ENCODE measurements at places on chromosomes 16 and 17.

DNA sequence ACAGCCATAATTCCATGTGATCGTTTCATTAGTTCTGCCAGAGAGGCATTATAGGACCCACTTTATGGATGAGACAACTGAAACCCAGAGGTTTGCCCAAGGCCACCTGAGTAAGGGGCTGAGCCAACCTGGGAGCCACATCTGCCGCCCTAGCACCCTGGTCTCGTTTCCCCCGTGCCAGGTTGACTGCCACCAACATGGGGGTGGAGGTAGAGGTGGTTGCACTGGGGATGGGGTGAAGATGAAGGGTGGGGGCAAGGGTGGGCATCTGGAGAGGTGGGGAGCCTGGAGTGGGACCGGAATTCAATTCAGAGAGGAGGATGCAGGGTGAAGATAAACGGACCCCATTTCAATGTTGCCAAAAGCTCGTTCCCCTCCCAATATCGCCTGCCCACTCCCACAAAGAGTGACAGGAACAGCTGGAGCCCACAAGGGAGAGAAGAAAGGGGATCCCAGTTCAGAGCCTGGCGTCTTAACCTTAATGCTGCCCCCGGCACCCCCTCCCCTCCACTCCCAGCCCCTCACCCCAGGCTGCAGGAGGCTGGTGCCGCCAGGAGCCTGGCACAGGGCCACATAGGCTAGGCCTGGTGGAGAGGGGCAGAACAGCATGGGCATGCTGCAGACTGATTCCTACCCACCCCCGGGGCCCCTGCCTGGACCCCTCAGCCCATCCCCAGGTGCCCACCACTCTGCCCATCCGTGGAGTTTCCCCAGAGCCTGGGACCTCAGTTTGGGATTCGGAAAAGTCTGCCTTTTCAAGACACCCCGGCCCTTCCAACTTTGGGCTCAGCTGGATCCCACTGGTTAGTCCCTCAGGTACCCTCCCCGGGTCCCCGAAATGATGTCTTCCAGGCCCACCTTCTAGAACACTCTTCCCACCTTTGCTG, 29.6 kb downstream of the NGFR start:
- DNase-seq, result no peak

DNA sequence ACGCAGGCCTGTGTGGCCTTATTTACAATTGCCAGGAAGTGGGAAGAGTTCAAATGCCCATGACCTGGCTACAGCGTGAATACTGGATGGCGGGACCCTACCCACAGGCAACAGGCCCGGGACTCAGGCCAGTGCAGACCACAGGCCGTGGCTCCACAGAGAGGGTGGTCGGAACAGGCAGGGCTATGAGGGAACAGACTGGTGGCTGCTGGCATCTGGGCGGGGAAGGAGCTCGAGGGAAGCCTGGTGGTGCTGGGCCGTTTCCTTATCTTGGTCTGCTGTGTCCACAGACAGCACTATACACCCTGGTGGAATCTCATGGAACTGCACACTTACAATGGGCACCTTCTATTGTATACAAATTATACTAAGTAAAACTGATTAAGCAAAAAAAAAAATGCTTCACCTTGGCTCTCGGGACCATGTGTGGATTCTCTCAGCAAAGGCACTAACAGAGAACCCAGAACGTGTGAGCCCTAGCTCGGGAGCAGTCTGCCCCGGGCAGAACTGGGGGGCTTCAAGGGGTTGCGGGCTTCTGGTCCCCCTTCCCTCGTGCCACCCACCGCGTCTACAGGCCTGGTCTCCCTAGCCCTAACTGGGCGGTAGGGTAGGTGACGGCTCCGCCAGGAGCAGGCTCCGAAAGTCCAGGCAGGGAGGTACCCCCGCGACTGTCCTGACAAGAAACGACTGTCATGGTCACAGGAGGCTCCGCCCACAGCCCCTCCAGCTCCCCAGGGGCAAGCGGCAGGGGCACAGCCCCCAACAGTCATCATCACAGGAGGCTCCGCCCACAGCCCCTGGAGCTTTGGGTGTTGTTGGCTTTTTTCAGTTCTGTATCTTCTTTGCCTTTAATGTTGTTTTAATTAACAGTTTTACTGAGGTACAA, 21.8 kb downstream of the CEP131 start:
- DNase-seq, result peak; percentile 73

DNA sequence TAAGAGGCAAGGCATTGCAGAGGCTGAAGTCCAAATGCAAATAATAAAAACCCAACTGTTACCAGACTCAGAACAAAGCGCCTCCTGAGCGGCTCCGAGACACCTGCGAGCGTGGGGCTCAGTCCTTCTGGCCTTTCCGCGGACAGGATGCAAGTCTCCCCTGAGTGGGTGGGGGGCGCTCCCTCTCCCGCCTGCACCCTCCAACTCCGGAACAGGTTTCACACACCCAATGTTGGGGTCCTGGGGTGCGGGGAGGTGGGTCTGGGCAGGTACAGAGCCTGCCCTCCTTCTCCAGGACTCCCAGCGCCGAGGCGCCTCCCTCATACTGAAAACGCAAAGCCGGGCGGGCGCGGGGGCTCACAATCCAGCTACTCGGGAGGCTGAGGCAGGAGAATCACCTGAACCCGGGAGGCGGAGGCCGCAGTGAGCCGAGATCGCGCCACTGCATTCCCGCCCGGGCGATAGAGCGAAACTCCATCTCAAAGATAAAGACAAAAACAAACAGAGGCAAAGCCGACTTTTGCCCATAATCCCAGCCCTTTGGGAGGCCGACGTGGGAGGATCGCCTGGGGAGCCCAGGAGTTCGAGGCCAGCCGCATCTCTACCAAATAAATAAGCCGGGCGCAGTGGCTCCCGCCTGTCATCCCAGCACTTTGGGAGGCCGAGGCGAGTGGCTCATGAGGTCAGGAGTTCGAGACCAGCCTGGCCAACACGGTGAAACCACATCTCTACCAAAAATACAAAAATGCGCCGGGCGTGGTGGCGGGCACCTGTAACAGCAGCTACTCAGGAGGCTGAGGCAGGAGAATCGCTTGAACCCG, 893 bp downstream of the GINS2 start:
- no peak for DNase-seq

- DNase-seq, result no peak
These were observed 15.9 kb downstream of the CDK5R1 start for GRCh38 chr17:32502710-32503109.

GRCh38 chr17:81508639-81509206, 3.9 kb downstream of the ACTG1 start:
- DNase-seq, result peak; percentile 59

DNA sequence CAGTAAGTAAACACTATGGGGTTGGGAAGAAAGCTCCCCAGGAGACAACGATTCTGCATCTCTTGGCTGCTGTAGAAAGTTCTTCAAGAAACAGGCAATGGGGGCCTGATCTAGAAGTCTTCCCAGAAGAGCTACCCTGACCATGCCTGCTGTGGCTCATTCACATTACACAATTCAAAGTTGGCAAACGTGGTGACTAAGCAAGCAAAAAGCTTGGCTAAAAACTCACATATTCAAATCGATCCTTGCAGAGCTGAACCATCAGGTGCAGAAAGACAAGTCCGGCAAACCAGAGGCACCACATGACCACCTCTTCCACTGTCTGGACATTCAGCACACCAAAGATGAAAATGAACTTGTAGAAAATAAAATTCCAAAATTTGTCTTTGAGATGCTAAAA, 16.1 kb downstream of the AMFR start:
- no peak for DNase-seq

DNA sequence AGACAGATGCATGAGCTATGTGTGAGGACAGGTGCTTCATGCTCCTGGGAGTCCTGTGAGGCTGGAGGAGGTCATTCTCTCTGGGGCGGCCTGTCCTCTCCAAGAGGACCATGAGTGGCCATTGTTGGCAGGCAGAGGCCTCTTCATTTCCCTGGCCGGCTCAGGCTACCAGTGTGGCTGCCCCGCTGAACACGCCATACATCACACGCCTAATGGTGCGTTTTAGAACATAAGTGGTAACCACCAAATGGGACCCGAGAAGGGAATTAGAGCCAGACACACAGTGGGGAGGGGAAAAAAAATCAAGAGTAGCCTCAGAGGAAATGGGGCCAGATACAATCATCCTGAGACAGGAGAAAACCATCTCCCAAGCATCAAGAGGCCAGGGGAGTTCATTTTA, 140.0 kb downstream of the SPACA3 start:
- no peak for DNase-seq

DNA sequence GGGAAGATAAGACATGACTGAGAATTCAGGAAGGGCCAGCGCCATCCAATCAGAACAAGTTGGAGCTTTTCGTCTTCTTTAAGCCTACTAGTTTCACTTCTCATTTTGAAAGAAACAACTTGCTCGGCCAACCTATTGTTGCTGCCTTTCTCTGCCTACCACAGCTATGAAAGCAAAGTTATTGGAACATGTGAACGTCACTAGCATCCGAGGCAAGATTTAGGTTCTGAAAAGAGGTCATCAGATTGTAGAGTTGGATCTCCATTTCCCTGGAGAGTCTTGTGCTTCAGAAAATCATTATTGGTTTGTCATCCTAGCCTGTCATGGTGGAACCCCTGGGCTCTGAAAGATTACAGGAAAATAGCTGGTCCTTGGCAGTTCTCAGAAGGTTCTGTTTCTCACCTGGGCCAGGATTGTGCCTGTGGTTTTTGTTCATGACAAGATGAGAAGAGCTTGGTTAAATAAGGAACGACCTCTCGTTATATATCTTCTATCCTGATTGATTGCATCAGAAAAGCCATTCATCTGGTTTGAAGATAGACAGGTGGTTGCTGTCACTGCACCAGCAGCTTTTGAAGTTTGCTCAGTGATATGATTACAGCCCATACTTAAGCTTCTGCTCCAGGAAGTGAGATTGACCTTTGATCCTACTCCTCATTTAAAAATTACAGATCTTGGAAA, 25.3 kb downstream of the CDH13 start:
- no peak for DNase-seq

DNA sequence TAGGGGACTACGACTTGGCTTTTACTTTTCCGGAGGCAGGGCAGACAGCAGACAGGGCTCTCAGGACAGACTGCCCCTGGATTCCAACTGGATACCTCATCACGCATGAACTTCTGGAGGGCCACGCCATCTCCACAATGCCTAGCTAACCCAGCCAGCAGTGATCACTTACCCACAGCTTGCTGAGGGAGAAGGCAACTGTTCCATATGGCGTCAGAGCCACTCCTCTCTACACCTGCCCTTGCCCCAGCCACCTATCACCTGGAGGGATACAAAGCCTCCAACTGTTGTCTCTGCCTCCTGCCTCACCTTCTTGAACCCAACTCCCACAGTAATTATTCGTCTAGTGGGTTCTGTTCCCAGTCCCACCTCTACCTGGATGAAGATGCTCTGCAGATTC, 8.8 kb downstream of the MYO19 start:
- no peak for DNase-seq

- DNase-seq, result no peak
These were observed 44.3 kb upstream of the PSMD7 start for GRCh38 chr16:74252329-74252728.

DNA sequence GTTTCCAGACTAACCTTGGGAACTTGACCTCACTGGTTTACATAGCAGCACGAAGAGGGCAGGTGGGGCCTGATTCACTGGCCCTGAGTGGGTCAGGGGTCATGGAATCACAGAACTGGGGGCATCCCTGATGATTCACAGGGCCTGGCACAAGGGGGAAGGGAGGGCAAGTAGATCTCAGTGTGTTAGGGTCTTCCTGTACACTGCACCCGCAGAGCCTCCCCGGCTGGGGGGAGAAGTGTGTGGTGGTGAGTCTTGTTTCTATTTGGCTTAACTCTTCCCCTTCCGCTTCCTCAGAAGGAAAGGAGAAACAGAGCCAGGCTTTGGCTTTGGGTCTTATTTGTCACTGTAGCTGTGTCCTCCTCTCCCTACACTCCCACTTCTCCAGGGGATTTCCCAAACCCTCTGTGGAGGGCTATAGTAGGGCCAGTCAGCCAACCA, 3.7 kb downstream of the STARD3 start:
- DNase-seq, result no peak

Measured in RKO (cell line).